HCEC 1CT (cell line): ENCODE measurements at places on chromosomes 1 and 21.

- DNase-seq, result no peak
Observed at GRCh38 chr1:106773206-106773605, 283.3 kb upstream of the PRMT6 start.

DNA sequence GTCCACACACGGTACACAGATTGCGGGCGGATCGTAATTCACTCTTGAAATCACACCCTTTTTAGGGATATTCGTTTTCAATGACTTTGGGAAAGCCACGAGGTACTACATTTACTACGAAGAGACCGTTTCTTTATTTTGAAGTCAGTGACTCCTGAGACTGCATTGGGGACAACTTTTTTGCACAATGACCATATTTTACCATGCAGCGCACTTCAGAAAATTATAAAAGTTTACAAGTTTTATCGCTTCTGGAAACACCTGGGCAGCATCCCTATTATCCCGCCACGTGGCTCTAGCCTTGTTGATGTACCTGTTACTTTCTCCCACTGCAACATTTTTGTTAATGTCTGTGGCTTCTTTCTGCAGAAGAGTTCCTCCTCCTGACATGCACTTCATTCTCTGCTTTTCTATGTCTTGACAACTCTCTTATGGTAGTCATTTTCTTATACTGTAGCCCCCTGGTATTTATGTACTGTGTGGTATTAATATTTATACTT lies 1.3 kb upstream of the AKT3 start:
- DNase-seq, result no peak

DNA sequence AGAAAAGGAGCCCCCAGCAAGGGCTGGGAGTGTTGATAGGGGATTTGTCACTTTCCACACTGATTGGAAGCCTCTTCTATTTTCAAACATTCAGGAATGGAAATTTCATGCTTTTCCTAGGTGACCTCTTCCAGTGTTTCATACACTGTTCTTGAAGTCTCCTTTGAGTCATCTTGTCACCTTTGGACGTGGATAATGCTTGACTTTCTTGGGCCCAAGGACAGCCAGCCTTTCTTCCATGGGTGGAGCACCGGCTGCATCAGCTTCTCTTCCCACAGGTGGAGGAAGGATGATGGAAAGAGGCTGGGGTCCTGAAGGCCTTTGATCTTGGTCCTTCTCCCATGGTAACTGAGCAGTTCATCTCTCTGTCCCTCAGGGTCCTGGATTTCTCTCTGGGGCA lies 11.9 kb upstream of the PIGR start:
- no peak for DNase-seq

DNA sequence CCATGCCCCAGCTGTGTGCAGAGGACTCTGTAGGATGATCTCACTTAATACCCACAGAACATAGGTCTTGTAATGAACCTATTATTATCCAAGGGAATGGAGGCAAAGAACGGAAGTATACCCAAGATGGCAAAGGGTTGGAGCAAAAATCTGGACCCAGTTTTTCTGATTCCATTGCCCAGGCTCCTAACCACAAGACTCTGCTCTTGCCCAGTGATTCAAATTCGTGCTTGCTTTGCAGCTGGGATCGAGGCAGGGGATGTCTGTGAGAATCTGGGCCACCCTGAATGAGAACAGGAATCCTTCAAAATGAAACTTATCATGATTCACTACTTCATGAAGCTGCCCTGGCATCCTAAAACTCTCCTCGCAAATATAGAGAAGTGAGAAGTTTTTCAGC lies 97.5 kb upstream of the KCNJ6 start:
- no peak for DNase-seq

GRCh38 chr1:54542120-54542961 lies 5.7 kb upstream of the ACOT11 start:
- DNase-seq, result peak; percentile 41

GRCh38 chr1:47814612-47815395 lies 182.4 kb downstream of the TRABD2B start:
- no peak for DNase-seq

- DNase-seq, result no peak
Observed at GRCh38 chr1:162599451-162599850, 32.8 kb upstream of the DDR2 start.

DNA sequence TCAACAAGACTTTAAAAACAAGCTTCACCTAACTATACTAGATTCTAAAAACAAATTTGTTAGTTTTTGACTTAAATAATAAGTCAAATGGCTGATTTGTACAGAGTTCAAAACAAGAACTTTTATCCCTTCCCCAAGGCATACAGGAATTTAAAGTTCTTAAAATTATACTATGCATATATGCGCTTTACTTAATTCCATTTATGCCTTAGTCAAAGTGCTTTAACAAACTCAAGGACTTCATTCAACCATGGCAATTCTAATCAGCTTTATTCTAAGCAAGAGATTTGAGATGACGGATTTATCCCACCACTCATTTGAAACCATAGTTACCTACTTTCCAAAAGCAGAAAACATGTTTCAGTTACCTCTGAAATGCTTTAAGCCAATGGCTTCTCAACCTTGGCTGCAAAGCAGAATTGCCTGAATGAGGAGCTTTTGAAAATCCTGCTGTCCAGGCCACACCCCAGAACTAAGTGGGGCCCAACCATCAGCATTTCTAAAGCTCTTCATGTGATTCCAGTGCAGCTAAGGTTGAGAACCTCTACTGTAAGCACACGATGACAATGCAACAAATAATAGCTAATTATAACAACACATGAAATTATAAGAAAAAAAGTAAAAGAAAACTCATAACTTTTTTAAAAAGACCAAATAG lies 44.6 kb downstream of the TTLL7 start:
- DNase-seq, result no peak

- no peak for DNase-seq
Observed at GRCh38 chr21:45155910-45156309, 81.5 kb downstream of the ADARB1 start.

- DNase-seq, result no peak
Observed at GRCh38 chr1:228404107-228404720, 2.4 kb downstream of the TRIM11 start.

DNA sequence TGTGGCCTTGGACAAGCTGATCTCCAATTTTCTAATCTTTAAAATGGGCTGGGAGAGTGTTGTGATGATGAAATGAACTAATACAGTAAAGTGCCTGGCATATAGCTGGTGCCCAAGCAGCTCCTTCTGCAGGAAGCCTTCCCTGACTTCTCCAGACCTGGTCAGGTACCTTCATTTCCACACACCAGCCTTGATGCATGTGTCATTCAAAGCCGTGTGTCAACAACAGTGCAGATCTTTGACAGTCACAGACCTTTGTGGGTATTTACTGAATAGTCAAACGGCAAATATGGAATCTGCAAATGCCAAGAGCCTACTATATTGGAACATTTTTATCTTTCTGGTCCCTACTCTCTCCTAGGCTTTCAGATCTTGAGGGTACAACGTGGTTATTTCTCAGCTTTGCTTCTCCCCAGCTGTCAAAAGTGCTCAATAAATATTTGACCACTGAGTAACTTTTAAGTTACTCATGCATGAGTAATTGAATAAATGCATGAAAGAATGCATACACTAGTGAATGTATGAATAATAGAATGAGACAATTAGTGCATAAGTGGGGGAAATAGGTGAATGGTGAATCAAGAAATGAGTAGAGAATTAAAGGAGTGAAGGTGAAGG lies 75.4 kb downstream of the MDM4 start:
- DNase-seq, result peak; percentile 82

GRCh38 chr1:43994794-43995790 lies 3.7 kb downstream of the CCDC24 start:
- peak; percentile 30 for DNase-seq

DNA sequence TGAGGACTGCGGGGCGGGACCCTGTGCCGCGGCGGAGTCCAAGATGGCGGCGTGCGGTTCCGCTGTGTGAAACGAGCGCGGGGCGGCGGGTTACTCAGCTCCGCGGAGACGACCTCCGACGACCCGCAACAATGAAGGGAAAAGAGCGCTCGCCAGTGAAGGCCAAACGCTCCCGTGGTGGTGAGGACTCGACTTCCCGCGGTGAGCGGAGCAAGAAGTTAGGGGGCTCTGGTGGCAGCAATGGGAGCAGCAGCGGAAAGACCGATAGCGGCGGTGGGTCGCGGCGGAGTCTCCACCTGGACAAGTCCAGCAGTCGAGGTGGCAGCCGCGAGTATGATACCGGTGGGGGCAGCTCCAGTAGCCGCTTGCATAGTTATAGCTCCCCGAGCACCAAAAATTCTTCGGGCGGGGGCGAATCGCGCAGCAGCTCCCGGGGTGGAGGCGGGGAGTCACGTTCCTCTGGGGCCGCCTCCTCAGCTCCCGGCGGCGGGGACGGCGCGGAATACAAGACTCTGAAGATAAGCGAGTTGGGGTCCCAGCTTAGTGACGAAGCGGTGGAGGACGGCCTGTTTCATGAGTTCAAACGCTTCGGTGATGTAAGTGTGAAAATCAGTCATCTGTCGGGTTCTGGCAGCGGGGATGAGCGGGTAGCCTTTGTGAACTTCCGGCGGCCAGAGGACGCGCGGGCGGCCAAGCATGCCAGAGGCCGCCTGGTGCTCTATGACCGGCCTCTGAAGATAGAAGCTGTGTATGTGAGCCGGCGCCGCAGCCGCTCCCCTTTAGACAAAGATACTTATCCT lies 430 bp downstream of the RBM15 start:
- peak; percentile 47 for DNase-seq

GRCh38 chr1:182227864-182228547 lies 163.6 kb downstream of the GLUL start:
- DNase-seq, result no peak

GRCh38 chr1:103002005-103002404 lies 106.3 kb downstream of the COL11A1 start:
- no peak for DNase-seq

GRCh38 chr1:30589083-30589482 lies 134.3 kb downstream of the MATN1 start:
- DNase-seq, result no peak

DNA sequence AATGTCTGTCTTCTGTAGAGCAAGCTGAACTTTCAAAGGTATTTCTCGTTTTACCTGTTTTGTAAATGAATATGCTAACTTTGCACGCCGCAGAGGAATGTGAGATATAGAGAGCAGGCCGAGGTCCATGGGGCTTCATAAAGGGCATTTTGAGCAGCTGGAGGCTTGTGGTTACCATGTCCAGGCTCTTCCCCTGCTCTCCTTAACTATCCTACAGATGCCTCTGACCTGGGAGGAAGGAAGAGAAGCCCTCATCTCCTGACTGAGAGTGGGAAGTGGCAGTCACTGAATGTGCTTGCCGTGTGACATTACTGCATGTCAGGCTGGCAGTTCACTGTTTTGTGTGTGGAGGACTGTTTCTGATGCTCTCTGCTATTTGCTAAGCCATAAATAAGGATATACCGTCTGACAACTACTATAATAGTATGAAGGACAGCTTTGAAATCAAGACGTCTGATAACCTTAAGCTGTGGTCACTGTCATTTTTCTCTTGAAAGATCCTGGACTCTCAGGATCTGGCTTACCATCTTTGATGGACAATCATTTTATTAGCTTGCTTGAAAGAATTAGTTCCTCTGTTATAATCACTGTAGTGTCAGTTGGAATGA lies 92.2 kb downstream of the DYRK1A start:
- DNase-seq, result no peak

GRCh38 chr1:66300972-66301451 lies 232.9 kb upstream of the SGIP1 start:
- DNase-seq, result peak; percentile 18

GRCh38 chr1:125086611-125087010 lies 3901.8 kb downstream of the SRGAP2C start:
- DNase-seq, result no peak

GRCh38 chr1:3886691-3887090 lies 13.4 kb downstream of the C1orf174 start:
- DNase-seq, result no peak

- DNase-seq, result no peak
Observed at GRCh38 chr1:247494767-247495166, 36.9 kb upstream of the OR2B11 start.

DNA sequence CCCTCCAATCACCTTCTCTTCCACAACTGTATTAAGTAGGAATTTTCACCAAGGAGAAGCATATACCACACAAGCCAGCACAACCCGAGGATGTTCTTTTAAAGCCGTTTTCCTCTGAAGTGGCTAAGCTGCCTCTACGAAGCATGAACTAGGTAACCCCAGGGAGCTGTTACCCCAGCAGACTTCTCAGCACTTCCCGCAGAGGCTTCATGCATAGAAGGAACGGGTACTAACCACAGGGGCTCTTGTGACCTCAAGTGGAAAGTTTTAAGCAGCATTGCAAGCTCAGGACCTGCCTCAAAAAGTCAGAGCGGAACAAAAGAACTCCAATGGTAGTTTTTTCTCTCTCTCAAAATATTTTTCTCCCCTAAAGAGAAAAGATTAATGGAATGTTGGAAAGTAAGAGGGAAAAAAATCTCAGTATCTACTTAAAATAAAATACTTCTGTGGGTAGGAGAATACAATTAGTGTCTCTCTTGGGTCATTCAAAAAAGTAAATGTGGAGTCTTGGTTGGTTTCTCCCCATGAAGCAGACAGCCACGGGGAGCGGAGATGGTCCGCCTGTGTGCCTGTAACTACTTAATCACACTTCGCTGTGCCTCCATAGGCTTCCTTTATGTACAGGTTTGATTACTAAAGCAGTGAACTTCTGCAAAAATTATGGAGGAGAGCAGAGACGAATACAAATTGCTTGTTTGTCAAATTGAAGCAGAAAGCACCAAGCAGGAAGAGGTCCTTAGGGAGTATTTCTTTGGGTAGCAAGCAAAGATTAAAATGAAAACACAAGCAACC lies 40.9 kb downstream of the STX6 start:
- no peak for DNase-seq

- DNase-seq, result no peak
Observed at GRCh38 chr1:221743416-221744208, 1.7 kb upstream of the DUSP10 start.

DNA sequence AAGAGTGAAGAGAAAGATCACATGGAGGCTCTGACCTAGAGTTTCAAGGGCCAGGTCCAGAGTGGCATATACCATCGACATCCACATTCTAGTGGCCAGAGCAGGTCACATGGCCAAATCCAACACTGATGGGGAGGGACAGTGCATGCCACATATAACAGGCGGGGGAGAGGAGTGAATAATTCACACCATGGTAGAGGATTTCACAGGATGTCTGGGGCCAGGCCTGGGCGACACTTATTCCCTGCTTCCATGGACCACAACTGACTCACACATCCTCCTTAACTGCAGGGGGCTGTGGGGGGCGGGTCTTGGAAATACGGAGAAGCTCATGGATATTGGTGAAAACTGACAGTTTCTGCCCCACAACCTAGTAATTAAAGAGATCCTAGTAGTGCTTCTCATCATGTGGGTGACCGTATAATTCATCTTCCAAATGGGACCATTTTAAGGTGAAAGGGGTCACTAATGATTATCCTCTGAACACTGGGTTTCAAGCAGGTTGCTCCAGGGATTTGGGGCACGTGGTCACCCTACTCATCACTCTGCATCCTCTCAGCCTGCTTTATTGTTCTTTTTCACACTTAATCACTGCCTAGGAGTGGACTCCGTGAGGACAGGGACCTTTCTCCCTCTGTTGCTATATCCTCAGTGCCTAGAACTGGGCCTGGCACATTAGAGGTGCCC lies 44.0 kb downstream of the IGSF21 start:
- DNase-seq, result no peak

- peak; percentile 84 for DNase-seq
Observed at GRCh38 chr1:172821609-172822274, 162.8 kb downstream of the FASLG start.
